ENCODE measurements at places on chromosomes 4 and X. TPM values are rescaled to one million over a fixed set of nuclear protein-coding genes. Genes with fewer than 3 reads are reported as not detected.

PAGE2B gene
- not detected for total RNA-seq

FMR1NB gene
- not detected for total RNA-seq

ITM2A gene
- total RNA-seq, result not detected

ATP1B4 gene
- not detected for total RNA-seq

PNMA6A gene
- total RNA-seq, result 0.68 TPM

DGKK gene
- not detected for total RNA-seq

MAP3K15 gene
- total RNA-seq, result not detected

NPY2R gene
- total RNA-seq, result not detected

UPF3B gene
- 2.0 TPM for total RNA-seq

PPAT gene
- total RNA-seq, result 13.1 TPM

PWWP3B gene
- under 0.01 TPM for total RNA-seq

RAB33B gene
- total RNA-seq, result 11.7 TPM

STX18 gene
- total RNA-seq, result 19.0 TPM

PFKFB1 gene
- not detected for total RNA-seq

RHOXF1 gene
- total RNA-seq, result not detected

PPP1R3F gene
- 4.4 TPM for total RNA-seq

GPR173 gene
- 4.2 TPM for total RNA-seq

TRPC3 gene
- 0.59 TPM for total RNA-seq

NDST4 gene
- total RNA-seq, result not detected

ARHGAP6 gene
- 1.6 TPM for total RNA-seq

ANXA10 gene
- total RNA-seq, result 5.1 TPM

DEFB131A gene
- total RNA-seq, result not detected

CDKL5 gene
- 0.98 TPM for total RNA-seq

ZNF732 gene
- total RNA-seq, result 0.30 TPM

NONO gene
- 307 TPM for total RNA-seq

CFAP299 gene
- 14.0 TPM for total RNA-seq

Measured in smooth muscle cell of the coronary artery (primary cell).